ENCODE measurements at places on chromosomes 5 and 9.
A peak's percentile ranks its signal among the peaks of the same experiment; 100 is the strongest.

GRCh38 chr5:14872070-14872989 lies 752 bp upstream of the ANKH start:
- DNase-seq, result peak; percentile 78

DNA sequence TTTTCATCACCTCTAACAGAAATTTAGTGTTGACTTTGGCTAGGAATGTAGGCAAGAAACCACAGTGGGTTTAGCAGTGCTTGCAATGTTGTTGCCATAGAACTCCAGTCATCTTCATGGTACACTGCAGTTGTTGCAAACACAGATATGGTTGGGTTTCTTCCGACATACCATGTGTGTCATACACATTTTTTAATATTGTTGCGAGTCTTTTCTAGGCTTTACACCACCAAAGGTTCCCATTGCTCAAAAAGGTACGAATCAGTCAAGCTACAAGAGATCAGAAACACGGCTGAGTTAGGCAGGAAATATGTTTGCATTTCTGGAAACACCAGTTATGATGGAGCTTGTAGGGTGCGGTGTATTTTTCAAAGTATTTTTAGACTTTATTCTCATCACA lies 172.4 kb downstream of the SYK start:
- no peak for DNase-seq

DNA sequence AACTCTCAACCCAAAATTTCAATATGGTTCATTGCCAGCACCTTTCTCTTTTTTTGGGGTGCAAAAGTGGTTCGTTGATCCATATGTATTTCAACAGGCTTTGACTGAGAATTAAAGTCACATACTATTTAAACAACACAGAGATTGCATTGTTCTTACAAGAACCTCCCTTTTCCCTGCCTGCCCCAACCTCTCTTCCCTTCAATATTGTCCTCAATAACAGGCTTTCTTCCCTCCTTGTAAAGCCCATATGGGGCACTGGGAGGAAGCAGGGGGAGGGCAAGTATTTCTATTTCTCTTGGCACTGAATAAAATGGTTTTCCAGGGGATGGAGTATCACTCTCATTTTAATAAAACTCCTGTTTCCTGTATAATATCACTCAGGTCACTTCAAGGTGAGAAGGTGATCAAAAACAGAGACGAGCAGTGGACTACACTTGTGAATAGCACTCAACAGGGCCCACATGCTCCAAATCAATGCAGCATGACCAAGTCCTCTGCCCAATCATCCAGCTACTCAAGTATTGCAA lies 65.1 kb downstream of the EFNA5 start:
- no peak for DNase-seq

- DNase-seq, result no peak
These were observed 178.8 kb downstream of the TRIO start for GRCh38 chr5:14321936-14322335.

DNA sequence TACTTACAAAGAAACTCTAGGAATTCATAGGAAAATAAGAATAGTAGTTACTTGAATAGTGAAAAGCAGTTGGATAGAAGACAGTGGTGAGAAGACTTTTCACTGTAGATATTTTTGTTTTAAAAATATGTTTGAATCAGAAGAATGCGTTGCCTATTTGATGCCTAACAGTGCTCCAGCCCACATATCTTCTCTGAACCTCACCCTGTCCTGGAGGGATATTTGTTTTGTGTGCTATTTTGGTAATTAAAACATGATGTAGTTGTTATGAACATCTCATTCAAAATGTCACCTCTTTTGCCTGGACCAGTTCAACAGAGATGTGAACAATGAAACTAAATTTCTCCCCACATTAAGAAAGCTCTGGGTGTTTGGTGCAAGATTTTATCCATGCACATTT lies 87.6 kb downstream of the CARTPT start:
- DNase-seq, result no peak

DNA sequence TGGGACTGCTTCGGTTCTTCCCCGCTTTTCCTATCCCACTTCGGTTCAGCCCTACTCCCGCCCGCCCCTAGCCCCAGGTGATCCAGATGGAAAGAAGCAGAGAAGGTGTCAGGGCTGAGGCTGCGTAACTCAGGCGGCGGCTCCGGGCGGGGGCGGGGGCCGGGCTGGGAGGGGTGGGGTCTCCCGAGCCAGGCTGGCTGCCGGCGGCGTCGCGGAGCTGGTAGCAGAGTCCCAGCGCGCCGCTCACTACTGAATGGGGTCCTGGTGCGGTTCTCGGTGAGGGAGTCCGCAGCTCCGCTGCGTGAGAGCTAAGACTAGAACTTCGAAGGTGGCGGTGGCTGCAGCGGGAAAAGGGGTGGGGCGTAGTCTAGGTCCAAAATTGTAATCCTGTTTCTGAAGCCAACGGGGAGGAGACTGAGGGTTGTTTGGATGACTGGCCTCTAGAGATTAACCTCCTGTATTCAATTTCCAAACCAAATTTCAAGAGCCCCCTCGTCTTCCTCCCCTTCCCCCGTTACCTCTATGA lies 1.4 kb downstream of the PRR16 start:
- no peak for DNase-seq

DNA sequence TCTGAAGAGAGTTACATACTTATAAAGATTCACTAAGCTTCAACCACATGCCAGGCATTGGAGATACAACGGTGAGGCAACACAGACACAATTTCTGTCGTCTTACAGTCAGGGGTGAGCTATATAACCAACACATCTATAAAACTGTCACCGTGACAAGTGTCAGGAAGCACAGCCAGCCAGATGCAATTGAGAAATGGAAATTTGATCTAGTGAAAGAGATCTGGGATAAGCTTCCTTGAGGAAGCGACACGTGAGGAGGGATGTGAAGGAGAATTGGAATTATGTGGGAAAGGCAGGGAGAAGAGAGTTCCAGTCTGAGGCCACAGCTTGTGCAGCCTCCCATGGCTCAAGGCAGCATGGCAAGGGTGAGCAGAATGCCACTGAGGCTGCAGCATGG lies 50.9 kb upstream of the ZNF354B start:
- DNase-seq, result no peak

DNA sequence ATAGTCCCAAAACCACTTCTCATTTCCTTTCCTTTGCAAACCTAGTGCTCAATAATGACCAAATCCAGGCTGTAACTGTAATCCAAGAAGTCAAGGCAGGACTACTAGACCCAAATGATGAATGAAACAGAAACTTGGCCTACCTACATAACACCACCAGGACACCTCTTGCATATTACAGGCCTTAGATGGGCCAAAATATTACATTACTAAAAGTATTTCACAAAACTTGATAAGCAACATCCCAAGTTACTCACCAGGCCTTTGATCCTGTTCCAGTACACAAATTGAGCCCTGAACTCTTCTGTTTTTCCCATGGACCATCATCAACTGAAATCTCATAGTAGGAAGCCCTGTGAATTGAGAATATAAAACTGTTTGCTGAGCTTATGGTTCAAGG lies 34.8 kb downstream of the NADK2 start:
- no peak for DNase-seq

DNA sequence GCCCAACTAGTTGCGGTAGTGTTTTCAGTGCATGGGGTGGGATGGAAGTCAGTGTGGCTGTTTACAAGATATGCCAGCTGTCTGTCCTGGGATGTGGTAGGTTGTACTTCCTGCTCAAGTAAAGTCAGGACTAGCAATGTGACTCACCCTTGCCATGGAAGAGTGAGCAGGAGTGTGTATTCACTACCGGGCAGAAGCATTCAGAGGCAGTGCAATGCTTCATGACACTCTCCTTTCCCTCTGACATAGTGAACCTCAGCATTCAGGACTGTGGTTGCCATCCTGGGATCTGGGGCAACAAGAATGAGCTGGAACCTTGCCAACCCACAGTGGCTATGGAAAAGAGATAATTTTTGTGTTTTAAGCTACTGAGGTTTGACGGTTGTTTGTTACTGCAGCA lies 68.9 kb downstream of the BOD1 start:
- no peak for DNase-seq

DNA sequence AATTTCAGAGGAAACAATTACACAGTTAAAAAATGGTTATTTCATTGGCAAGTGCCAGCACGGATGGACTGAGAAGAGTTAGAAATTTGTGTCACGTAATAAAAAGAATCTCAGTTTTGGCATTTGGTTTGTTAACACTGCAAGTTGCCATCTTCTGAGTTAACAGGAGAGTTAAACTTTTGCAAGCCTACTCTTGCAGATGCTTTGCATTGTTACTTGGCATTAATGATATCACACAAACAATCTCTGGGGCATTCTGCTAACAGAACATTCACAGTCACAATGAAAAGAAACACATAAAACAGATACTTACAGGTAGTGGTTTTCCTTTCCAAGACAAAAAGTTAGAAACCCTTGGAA lies 647 bp downstream of the FREM1 start:
- DNase-seq, result no peak

DNA sequence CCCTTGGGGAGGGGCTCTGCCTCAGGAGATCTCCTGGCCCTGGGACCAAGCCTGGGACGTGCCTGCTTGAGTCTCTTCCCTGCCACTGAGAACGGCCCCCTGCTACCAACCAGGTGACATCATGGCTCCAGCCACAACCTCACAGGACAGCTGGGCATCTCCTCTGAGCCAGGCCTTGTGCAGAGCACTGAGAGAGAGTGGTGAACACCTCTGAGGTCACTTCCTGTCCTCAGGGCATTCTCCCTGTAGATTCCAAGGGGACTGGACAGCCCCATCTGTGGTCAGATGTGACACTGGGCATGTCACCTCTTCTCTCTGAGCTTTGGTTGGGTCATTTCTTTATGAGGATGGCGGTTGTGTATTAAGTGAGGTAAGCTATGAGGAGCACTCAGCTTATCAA lies 172.0 kb downstream of the MELK start:
- DNase-seq, result no peak

- peak; percentile 54 for DNase-seq
These were observed 6.3 kb upstream of the TRMT10B start for GRCh38 chr9:37747271-37747753.

- no peak for DNase-seq
These were observed 468.1 kb downstream of the SPATA31D1 start for GRCh38 chr9:82456642-82457041.

DNA sequence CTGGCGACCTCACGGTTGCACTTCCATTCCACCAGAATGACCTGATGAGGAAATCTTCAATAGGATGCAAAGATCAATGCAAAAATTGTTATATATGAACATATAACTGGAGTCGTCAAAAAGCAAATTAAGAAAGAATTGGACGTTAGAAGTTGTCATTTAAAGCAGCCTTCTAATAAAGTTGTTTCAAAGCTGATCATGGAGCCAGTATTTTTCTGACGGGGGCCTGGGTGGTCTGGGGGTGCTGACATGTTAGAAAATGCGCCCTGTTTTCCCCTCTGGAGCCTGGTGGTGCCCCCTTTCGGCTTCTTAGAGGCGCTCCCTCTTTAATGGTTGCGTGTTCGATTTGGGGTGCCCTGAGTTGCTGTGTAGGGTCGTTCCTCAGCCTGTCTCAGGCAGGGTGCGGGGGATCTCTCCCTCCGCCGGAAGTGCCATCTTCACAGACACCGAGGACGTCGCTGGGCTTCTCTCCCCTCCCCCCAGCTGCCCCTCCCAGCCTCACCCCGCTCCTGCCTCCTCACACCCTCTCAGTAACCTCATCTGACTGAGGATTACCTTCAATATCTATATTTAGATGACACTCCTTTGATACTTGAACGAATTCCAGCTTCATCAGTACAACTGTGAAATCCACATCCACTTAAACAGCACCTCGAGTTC lies 18.3 kb downstream of the PTGES2 start:
- no peak for DNase-seq

GRCh38 chr9:87478226-87478992 lies 19.3 kb upstream of the DAPK1 start:
- DNase-seq, result no peak

GRCh38 chr5:119354537-119355243 lies 1.1 kb upstream of the TNFAIP8 start:
- no peak for DNase-seq

DNA sequence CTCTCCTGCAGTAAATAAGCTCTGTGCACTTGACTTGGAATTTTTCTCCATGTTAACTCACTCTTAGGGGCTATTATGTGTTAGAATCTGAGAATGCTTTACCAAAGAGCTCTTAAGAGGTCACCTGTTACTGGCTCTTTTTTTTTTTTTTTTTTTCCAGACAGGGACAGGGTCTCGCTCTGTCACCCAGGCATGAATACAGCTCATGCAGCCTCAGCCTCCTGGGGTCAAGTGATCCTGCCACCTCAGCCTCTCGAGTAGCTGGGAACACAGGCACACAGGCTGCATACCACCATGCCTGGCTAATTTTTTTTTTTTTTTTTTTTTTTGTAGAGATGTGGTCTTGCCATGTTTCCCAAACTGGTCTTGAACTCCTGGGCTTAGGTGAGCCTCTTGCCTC lies 22.1 kb downstream of the HMGXB3 start:
- no peak for DNase-seq

- DNase-seq, result no peak
These were observed 158.1 kb downstream of the RAB3C start for GRCh38 chr5:58740956-58741355.

DNA sequence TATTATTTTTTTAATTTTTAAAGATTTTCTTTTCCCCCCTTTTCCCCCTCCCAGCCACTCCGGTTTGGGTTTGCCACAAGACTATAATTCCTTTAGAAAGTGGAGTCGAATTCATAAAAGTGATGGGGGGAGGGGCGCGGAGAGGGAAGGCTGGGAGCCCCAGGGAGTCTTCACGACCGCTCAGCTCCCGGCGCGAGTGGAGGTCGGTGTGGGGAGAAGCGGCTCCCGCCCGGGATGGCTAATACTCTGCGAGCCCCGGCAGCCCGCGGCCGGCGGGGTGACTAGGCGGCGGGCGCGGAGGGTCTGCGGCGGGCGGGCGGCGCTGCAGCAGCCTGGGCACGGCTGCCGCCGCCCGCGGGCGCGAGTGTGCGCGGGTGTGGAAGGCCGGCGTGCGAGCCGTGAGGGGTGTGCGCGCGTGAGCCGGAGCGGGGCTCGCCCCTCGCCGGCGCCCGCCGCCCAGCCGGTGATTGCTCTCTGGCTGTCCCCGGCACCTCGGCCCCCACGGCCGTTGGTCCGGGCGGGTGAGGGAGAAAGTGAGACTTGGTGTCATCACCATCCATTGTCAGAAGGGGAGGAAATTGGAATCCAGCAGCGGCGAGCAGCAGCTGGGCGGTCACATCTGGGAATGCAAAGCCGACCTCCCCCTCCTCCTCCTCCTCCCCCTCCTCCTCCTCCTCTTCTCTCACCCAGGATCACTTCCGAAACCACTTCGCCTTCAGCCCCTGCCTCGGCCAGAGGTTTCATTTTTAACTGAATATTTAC lies at the start of gene PARP8:
Gene PARP8, plus strand, starts transcription at position 377 of the 762 bp plus-strand sequence. CDS start 459 bp downstream, outside the sequence.
- peak; percentile 63 for DNase-seq

DNA sequence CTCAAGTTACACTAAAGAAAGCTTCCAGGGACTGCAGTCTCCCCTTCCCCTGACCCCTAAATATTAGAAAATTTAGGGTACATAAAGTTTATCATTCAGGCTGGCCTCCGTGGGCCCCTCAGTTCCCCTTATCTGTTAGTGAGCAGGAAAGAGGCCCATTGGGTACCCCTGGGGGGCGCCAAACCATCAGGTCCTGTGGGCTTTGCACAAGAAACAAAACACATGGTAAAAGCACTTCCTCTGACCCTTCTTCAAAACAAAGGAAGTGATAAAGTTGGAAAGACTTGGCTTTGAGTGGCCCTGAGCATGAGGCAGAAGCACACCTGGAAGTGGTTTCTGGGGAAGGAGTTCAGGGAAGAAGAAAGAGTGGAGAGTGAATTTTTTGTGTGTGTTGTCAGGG lies 213.0 kb downstream of the SMARCA2 start:
- DNase-seq, result no peak

GRCh38 chr9:86176468-86176867 lies 77.1 kb upstream of the GOLM1 start:
- no peak for DNase-seq

GRCh38 chr9:92463984-92464383 lies 18.3 kb downstream of the ASPN start:
- no peak for DNase-seq
